ENCODE measurements at places on chromosomes 12 and 14.

- no peak for DNase-seq
Measured at GRCh38 chr12:95972832-95973456, 23.2 kb downstream of the HAL start.

- DNase-seq = no peak
Measured at GRCh38 chr14:105155071-105155651, 13.4 kb downstream of the JAG2 start.

- no peak for DNase-seq
Measured at GRCh38 chr14:70188659-70189455, at the start of gene SLC8A3. Gene SLC8A3, minus strand, starts transcription at chr14:70188951. Its CDS starts 20,529 bp downstream, at chr14:70168422.

GRCh38 chr12:53674977-53675700, 744 bp downstream of the ATP5MC2 start:
- DNase-seq = no peak

- no peak for DNase-seq
Measured at GRCh38 chr14:104211741-104212140, 73.4 kb downstream of the KIF26A start.

DNA sequence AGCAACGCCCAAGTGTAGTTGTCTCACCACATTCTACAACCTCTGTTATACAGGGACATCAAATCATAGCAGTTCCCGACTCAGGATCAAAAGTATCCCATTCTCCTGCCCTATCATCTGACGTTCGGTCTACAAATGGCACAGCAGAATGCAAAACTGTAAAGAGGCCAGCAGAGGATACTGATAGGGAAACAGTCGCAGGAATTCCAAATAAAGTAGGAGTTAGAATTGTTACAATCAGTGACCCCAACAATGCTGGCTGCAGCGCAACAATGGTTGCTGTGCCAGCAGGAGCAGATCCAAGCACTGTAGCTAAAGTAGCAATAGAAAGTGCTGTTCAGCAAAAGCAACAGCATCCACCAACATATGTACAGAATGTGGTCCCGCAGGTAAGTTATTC, 123.0 kb downstream of the ARID2 start:
- DNase-seq = no peak

DNA sequence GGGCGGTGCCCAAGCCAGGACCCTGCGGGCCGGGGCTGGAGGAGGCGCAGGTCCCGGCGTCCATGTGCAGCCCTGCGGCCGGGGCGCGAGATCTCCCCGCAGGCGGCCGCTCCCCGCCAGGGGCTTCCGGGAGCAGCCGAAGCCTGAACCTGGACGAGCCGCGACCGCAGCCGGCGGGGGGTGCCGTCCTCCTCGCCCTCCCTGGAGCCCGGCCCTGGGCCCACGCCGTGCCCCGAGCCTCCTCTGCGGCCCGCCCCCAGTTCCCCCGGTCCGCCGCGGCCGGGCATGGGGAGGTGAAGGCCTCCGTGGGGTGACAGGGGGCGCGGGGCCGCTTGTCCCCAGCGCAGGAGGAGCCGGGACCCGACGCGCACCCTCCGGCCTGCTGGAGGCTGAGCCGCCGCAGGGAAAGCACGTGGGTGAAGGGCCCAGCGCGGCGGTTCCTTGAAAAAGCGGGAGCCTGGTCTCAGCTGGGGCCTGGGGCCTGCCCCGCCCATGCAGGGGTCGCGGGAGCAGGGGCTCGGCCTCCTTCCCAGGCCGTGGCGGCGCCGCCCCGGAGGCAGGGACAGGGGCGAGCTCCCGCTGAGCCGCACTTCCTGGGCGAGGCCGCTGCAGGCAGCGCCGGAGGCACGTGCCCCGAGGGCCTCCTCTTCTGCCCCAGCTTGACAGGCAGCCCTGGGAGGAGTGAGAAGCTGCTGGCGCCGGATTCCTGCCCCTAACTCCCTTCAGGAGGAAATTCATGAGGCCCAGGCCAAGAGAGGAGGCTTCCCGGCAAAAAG, 55.6 kb upstream of the PPP2R5C start:
- DNase-seq = no peak

Measured in NAMALWA (cell line).